H9 (cell line): ENCODE measurements at places on chromosomes 4 and X.

DNA sequence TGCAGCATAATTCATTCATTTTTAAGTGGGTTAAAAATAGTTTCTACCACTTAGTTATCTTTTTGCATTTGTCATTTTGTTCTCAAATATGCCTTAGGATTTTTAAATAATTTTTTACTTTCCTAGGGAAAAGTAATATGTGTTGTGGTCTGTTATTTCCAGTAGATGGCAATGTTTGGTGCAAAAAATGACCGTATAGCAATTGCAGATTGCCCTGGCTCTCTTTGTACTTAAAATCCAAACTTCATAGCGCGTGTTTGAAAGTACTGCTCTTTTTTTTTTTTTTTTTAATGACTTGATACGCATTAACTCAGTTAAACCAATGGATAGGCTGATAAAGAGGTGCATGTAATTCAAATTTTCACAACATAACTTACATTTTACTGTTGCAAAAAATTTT, 74.4 kb upstream of the RBMX start:
- no peak for DNase-seq

DNA sequence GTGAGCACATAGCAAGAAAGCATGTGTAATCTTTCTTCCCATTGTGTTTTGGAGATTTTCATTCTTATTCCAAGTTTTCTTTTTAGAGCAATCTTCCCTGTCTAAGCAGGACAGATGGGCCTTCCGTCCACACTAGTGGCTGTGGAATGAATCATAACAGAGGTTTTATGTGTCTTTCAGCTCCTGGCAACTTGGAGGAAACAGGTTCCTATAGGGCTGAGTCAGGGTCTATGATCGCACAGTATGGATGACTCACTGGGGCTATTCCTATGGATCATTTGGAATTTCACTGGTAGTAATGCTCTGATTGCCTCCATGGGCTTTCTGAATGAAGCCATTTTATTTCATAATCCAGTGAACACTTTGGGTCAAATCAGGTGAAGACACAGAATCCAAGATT, 51.8 kb upstream of the CBLL2 start:
- DNase-seq: no peak

- DNase-seq: no peak
Observed at GRCh38 chr4:3399277-3400194, 42.2 kb upstream of the HGFAC start.

DNA sequence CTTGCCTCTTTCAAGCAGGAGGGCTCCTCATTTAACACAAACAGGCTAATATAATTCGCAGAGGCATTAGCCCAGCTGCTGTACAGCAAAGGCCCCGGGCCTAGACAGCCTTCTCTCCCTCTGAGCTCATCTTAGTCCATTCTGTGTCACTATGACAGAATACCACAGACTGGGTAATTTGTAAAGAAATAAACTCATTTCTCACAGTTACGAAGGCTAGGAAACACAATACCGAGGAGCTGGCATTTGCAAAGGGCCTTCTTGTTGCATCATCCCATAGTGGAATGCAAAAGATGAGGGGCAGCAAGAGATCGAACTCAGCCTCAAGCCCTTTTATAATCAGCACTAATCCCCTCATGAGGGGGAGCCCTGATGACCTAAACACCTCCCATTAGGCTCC, 48.5 kb downstream of the TSPAN5 start:
- no peak for DNase-seq

- no peak for DNase-seq
Observed at GRCh38 chrX:150664290-150664689, 28.9 kb upstream of the MTMR1 start.

DNA sequence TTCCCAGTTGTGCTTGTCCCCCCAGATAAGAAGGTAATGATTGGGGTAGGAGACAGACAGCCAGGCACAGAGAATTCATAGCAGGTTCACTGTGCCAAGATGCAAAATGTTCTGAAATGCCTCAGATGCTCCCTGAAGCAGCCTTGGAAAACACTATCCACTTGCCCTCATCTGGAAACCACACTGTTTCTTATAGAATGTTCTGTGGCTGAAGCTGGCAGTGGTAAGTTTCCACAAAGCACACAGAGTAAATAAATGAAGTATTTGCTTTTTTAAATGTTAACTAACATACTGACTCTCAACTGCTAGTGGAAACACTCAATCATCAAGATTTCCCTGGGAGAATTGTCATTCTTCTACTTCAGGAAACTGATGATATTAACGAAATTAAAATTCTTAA, 311.4 kb downstream of the PRDM5 start:
- no peak for DNase-seq
